ENCODE measurements at places on chromosomes 2 and 18.

DNA sequence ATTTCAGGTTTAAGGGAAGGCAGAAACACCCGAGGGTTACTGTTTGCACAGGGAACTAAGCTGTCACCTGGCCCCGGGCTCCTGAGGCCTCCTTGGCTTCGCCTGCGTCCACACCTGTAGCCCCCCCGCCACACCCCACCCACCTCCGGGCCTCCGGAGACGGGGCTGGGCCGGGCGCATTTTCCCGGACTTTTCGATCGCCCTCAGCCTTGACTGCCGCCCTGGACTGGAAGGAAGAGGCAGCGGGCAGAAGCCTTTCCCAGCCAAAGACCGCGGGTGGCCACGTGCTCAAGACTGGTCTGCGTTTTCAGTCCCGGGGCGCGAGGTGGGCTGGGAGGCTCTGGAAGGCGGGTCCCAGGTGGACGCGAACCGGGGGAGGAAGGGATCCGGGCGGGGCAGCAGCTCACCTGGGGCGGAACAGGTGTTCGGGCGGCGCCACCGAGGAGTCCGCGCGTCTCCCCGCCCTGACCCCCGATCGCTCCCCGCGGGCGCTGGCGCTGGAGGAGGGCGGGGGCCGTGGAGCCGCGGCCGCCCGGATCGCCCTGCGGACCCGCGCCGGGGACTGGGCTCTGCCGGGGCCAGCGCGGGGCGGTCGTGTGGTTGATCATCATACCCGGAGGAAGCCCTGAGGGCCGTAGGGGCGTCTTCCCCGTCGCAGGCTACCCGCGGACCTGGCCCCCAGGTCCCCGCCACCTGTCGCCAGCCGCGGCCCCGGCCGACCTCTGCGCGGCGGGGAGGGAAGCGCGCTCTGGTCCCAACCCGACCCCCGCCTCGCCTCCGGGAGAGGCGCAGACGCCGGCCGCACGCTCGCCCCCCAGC, 3.2 kb downstream of the ID2 start:
- DNase-seq = peak; percentile 29

DNA sequence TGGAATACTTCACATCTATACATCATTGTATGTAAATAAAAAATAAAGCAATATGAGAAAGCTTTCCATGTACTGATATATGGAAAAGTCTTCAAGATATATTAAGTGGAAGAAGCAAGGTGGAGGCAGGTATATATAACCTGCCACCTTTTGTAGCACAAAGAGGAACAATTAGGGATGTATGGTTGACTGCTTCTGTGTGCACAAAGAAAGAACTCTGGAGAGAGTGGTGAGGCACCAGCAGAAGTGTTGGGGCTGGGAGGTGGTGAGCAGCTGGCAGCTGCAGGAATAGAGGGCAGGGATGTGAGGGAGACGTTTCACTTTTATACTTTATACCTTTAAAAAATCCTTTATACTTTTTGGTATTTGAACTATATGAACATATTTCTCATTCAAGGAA, 26.1 kb downstream of the KIF5C start:
- peak; percentile 26 for DNase-seq

- DNase-seq = peak; percentile 9
Measured at GRCh38 chr18:47680488-47680887, 250.0 kb downstream of the SMAD2 start.

DNA sequence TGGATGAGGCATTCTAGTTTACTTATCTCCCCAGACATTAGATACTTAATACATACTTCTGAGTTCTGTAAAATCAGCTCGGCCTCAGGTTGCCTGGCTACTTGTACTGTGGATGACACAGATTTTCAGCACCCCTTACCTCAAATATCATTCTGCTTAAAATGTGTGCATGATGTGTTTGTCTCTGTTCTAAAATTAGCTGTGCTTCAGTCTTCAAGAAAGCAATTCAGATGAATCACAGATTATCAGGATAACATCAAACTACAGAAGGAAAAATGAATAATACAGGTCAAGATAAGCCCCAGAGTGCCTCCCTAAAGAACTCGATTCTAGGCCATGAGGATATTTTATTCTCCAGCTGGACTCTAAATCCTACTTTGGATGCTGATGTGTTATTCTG, 21.3 kb upstream of the MAPRE2 start:
- no peak for DNase-seq

DNA sequence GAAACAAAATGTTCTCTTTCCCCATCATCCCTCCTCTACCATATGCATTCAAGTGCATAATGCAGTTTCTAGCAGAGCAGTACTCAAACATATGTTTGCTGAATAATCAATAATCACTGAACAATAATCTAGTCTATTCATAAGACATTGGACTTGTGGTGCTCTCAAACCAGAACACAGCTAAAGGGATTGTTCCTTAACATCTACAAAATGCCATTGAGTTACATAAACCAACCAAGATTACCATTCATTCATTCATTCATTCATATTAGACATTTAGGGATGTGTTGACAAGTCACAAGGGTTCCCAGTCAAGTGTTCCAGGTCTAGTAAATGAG, 3.9 kb downstream of the CLHC1 start:
- no peak for DNase-seq

DNA sequence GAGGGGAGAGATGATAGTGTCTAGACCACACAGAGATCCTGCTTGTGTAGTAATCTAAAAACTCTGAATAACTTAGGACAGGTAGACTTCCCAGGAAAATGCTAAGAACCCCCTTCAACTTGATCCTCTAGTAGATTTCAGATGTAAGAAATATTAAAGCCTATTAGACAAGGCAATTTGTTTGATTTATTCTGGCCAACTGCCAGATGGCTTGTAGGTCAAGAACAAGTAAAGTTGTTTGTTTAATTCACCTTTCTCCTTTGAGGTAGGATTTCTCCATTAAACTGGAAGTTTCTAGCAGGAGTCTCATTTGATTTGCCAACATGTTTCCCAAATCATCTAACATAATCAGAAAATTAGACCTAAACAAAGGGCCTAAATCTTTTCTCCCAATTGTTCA, 48.6 kb downstream of the SH3RF3 start:
- DNase-seq = no peak

- no peak for DNase-seq
Measured at GRCh38 chr18:78596794-78597345, 382.7 kb upstream of the SALL3 start.

DNA sequence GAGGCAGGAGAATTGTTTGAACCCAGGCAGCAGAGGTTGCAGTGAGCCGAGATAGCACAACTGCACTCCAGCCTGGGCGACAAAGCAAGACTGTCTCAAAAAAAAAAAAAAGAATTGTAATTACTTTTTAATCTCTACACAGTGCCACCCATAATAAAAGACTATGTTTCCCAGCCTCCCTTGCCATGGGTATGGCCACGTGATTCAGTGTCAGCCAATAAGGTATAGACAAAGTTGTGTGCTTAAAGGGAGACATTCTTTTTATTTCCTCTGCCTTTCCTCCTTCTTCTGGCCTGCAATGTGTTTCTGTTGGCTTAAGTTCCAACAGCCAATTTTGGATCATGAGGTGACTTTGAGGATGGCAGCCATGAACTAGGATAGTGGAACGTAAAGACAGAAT, 406.9 kb downstream of the LNPK start:
- DNase-seq = no peak

- DNase-seq = no peak
Measured at GRCh38 chr2:446303-446874, 158.5 kb upstream of the ALKAL2 start.

DNA sequence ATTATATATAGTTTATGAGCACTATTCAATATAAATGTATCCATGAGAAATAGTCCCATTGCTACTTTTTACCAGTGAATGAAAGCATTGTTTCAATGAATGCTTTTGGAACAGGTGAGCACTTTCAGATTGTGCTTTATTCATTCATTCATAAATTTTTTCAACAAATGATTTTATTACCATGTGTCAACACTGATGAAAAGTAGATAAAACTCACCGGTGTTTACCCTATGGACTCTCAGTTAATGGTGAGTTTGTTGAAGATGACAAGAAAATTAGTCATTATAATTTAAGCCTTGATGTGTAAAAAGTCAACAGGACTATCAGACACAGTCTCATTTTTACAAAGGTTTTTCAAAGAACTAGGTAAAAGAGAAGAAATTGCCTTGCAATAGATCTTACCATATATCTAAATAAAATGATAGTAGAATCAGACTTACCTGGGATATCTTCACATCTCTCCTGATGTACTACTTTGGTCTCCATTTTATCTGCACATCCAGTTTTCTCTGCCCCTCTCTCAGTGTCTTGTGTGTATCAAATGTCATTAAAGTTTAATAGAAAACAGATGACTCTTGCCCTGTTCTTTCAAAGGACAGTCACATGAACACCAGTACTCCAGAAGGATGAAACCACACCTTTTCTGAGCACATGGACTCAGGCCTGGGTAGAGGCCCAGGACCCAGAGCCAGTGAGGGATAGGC, 325.3 kb upstream of the RND3 start:
- no peak for DNase-seq

DNA sequence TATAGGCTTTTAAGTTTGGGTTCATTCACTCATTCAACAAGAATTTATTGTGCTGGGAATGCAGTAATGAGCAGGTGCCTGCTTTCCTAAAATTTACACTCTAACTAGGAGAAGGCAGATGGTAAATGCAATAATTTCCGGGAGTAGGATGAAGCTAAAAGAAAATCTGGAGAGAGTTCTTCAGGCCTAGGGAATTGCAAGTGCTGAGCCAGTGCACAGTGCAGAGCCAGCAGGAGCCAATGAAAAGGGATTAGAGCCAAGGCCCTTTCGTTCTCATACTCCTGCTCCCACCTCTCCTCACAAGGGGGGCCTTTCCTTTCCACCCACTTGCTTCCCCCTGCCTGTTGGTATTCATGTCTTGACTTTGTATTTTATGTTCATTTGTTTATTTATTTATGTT, 55.1 kb downstream of the CFAP221 start:
- no peak for DNase-seq

DNA sequence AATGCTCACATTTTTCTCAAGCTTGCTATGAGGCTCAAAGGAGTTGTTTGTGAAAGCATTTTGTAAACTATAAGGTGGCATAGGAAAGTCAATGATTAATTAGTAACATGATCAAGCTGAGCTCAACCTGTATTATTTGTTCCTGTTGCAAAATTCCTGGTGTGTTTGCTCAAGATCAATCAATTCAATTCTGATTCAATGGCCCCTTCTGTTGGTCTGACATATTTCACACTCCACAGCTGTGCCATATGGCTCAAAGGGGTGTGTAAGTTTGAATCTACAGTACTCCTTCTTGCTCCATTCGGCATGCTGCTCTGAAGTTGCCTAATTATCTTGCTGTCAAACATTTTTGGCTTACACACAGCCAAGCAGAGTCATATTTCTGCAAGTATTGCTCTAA, 341.6 kb upstream of the LRP1B start:
- DNase-seq = no peak

DNA sequence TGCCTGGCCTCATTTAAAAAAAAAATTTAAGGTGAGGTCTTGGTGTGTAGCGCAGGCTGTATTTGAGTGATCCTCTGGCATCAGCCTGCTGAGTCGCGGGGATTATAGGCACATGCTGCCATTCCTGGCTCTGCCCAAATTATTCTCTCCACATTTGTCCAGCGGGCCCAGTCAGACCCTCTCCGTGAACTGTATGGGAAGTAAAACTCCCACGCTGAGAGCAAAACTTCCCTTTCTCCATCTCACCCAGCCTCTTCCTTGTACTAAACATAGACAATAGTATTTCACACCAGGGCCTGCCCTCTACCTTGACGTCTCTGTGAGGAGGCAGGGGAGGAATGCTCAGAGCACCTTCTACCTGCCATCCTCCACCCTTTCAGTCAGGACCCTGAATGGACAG, 37.0 kb downstream of the EIF4E2 start:
- DNase-seq = no peak

GRCh38 chr2:155377266-155377680, 678.8 kb downstream of the KCNJ3 start:
- no peak for DNase-seq

GRCh38 chr2:230219419-230220331, at the start of gene SP110:
TSS of gene SP110 (minus strand) at chr2:230219984. CDS start at chr2:230216927, 3,057 bp downstream.
- DNase-seq = peak; percentile 76

DNA sequence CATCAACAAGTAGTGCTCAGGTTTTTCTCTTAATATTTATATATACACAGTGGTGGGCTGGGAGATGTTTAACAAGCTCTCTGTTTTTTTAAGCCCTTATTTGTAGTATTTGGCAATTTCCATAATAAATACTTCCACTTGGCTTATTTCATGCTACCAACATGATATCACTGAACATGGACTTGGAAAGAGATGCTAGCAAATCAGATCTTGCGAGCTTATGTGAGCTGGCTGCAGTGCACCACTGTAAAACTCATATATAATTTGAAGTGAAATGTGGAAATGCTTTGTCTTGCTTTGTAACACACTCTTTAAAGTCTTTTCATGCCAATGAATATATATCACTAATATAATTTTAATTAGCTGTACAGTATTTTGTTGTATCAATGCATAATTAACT, 155.7 kb downstream of the ALK start:
- DNase-seq = no peak

- DNase-seq = no peak
Measured at GRCh38 chr18:33062834-33063364, 290.1 kb upstream of the KLHL14 start.

- no peak for DNase-seq
Measured at GRCh38 chr2:46866770-46867246, 48.8 kb downstream of the MCFD2 start.
